Gastrocnemius medialis (tissue), 4 donors: ENCODE measurements at places on chromosomes 7 and 10. TPM values are rescaled to one million over a fixed set of nuclear protein-coding genes. Genes with fewer than 3 reads are reported as not detected.

TLL2 gene
- total RNA-seq: 1.0 TPM

CYP2C19 gene
- not detected for total RNA-seq

NPY gene
- total RNA-seq: not detected

TMEM236 gene
- 0.98 TPM for total RNA-seq

SRRM3 gene
- total RNA-seq: 1.2 TPM

SPDYE11 gene
- not detected for total RNA-seq

CALCR gene
- total RNA-seq: 0.39 TPM

PIP gene
- not detected for total RNA-seq

TFR2 gene
- total RNA-seq: 1.3 TPM

GRCh38 chr10:24858288-24859270 is 93.8 kb downstream of the PRTFDC1 start:
- no peaks in the 10 kb centered on the region for H3K36me3 ChIP-seq
- H3K27ac ChIP-seq: no peak overlapping the region
- H3K4me3 ChIP-seq: no peak overlapping the region
- H3K4me1 ChIP-seq: no peaks in the 10 kb centered on the region

DNA sequence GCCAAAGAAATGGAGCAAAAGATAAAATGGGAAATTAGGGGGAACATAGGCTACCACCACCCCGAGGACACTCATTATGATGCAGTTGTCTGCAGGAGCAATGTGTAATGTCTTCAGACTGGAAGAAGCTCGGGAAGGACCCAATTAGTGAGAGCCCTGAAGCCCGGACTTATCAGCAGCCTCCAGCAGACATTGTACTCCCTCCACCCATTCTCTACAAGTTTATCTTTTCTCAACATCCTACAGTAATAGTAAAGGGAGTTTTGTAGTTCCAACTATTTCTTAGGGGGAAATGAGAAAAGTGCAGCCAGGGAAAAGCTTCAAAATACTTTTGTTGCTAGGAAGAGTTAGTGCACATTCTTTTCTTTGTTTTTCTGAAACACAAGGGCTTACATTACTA is 657.3 kb upstream of the COBL start:
- no peak overlapping the region for H3K27ac ChIP-seq
- no peak for DNase-seq
- H3K4me1 ChIP-seq: no peaks in the 10 kb centered on the region
- no peaks in the 10 kb centered on the region for H3K36me3 ChIP-seq

- no peak for DNase-seq
- no peaks in the 10 kb centered on the region for H3K27me3 ChIP-seq
- H3K36me3 ChIP-seq: no peaks in the 10 kb centered on the region
- peaks cover 36% of the 10 kb centered on the region for H3K4me1 ChIP-seq
Measured at GRCh38 chr10:97538411-97538810, 34.2 kb upstream of the ANKRD2 start.

GRCh38 chr7:3453398-3453797 is 152.3 kb downstream of the SDK1 start:
- H3K36me3 ChIP-seq: no peaks in the 10 kb centered on the region
- no peak overlapping the region for H3K4me3 ChIP-seq
- H3K27me3 ChIP-seq: no peaks in the 10 kb centered on the region

GRCh38 chr7:2624293-2624886 is 7.4 kb upstream of the TTYH3 start:
- peaks cover 7% of the 10 kb centered on the region for H3K4me1 ChIP-seq
- DNase-seq: no peak
- no peak overlapping the region for H3K27ac ChIP-seq
- H3K4me3 ChIP-seq: no peak overlapping the region

- no peak overlapping the region for H3K27ac ChIP-seq
- no peak for DNase-seq
- H3K4me3 ChIP-seq: no peak overlapping the region
- no peaks in the 10 kb centered on the region for H3K36me3 ChIP-seq
- H3K27me3 ChIP-seq: no peaks in the 10 kb centered on the region
- peaks cover 8% of the 10 kb centered on the region for H3K4me1 ChIP-seq
Measured at GRCh38 chr10:78785066-78785465, 283.7 kb upstream of the ZMIZ1 start.

DNA sequence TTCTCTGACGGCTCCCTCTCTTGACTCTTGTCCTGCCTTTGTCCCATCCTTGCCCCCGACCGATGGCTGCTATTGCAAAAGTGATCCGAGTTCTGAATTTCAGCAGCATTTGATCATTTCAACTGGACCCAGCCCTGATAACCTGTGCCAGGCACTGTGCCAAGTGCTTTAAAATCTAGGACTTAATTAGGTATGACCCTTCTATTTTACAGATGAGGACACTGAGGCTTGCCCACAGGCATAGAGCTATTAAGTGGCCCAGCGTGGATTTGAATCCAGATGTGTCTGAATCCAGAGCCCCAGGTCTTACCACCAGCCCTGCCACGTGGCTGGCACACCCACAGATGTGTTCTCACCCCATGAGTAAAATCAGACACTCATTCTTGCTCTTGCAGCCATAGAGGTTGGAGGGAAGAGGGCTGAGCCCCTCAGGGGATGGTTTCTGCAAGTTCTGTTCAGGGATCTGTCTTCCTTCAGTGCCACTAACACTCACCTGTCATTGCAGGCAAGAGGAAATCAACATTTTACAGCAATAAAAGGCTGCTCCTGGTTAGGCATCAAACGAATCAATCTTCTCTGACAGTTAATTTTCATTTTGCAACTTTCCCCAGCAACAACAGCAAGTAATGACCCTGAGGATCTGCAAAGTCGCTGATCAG is 101.2 kb downstream of the GRID1 start:
- H3K4me1 ChIP-seq: no peaks in the 10 kb centered on the region
- DNase-seq: no peak
- no peak overlapping the region for H3K4me3 ChIP-seq
- peaks cover 18% of the 10 kb centered on the region for H3K27me3 ChIP-seq
- H3K36me3 ChIP-seq: no peaks in the 10 kb centered on the region
- no peak overlapping the region for H3K27ac ChIP-seq

DNA sequence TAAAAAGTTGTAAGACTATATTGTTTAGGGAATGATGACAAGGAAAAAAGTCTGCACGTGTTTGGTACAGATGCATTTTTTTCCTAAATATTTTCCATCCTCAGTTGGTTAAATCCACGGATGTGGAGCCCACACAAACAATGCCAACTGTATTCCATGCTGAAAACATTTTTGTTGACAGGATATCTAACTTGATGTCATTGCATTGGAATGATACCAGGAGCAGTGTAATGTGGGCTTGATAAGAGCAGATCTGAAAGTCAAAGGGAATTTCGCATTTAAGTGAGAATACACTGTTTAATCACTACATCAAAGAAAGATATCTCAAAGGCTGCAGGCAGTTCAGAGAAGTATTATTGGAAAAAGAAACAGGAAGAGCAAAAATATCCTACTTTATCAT is 49.5 kb upstream of the TMEM140 start:
- no peaks in the 10 kb centered on the region for H3K27me3 ChIP-seq
- H3K36me3 ChIP-seq: no peaks in the 10 kb centered on the region
- DNase-seq: no peak

DNA sequence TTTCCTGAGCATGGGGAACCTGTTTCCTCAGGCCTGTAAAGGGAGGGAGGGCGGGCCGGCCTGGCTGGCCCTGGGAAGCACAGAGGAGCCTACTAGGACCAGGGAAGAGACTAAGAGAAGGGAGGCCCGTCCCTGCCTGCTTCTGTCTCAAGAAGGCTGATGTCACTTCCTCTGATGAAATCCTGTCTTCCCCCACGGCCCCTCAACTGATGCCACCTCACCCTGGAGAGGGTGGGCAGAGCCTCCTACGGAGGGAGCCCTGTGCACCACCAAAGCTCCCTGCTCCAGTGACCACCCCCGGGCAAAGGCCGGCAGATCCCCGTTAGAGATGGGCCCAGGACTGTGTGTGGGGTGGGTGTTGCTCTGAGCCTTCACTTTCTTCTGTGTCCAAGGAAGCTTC is 1.0 kb upstream of the PILRA start:
- H3K4me1 ChIP-seq: no peaks in the 10 kb centered on the region
- no peak overlapping the region for H3K4me3 ChIP-seq
- peaks cover 5% of the 10 kb centered on the region for H3K36me3 ChIP-seq

GRCh38 chr10:35043796-35044344 is 46.3 kb downstream of the CUL2 start:
- no peaks in the 10 kb centered on the region for H3K27me3 ChIP-seq
- no peaks in the 10 kb centered on the region for H3K4me1 ChIP-seq
- no peak overlapping the region for H3K4me3 ChIP-seq
- H3K27ac ChIP-seq: no peak overlapping the region
- peaks cover 5% of the 10 kb centered on the region for H3K36me3 ChIP-seq

GRCh38 chr10:69213591-69214311 is 6.4 kb upstream of the HKDC1 start:
- no peaks in the 10 kb centered on the region for H3K4me1 ChIP-seq
- no peak overlapping the region for H3K27ac ChIP-seq
- H3K27me3 ChIP-seq: no peaks in the 10 kb centered on the region
- no peak for DNase-seq

DNA sequence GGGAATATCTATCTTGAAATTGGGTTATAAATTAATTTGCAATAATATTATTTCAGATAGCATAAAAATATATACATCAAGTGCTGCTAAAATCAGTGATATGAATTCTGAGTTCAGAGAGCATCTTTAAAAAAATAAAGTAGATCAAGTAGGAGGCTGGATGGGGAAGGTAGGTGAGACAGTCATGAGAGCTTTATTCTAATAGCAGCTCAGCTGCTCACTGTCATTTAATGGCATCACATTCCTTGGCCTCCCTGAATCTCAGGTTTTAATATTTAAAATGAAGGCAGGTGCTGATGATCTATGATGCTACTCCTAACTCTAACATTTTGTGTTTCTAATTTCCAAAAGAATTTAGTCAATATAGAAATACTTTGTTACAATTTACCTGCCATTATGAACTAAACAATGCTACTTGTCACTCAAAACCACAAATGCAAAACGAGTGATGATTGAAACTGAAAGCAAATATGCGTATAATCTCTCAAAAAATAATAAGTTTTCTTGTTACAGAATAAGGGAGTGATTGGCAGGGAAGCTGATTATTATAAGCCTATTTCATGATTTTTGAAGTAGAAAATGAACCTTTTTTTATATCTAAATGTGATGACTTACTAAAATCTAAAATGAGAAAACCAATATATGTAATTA is 147.6 kb upstream of the CSTF2T start:
- no peaks in the 10 kb centered on the region for H3K4me1 ChIP-seq
- no peaks in the 10 kb centered on the region for H3K27me3 ChIP-seq
- H3K36me3 ChIP-seq: no peaks in the 10 kb centered on the region
- no peak overlapping the region for H3K4me3 ChIP-seq
- DNase-seq: no peak

- DNase-seq: no peak
- no peaks in the 10 kb centered on the region for H3K4me1 ChIP-seq
- no peaks in the 10 kb centered on the region for H3K27me3 ChIP-seq
- no peaks in the 10 kb centered on the region for H3K36me3 ChIP-seq
- no peak overlapping the region for H3K27ac ChIP-seq
- H3K4me3 ChIP-seq: no peak overlapping the region
Measured at GRCh38 chr10:122640921-122641320, 58.7 kb downstream of the C10orf120 start.

DNA sequence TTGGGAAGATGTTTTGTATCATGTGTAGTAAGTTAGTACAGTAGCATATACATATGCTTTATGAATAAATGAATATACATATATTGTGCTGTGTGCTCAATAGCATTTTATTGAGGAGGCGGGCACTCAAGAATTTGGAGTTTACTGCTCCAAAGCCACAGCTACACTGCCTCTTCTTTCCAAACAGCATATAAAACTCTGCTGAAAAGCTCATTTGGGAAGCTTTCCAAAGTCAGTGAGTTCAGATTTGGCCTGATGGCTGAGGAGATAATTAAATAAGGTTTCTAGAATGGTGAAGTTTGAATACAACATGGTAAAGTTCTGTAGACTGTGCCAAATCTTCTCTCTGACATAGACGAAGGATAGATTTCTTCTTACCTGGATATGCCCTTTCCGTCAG is 29.8 kb downstream of the CDK1 start:
- H3K27me3 ChIP-seq: no peaks in the 10 kb centered on the region
- peaks cover 16% of the 10 kb centered on the region for H3K4me1 ChIP-seq
- no peaks in the 10 kb centered on the region for H3K36me3 ChIP-seq
- no peak overlapping the region for H3K27ac ChIP-seq
- DNase-seq: no peak
- H3K4me3 ChIP-seq: no peak overlapping the region

DNA sequence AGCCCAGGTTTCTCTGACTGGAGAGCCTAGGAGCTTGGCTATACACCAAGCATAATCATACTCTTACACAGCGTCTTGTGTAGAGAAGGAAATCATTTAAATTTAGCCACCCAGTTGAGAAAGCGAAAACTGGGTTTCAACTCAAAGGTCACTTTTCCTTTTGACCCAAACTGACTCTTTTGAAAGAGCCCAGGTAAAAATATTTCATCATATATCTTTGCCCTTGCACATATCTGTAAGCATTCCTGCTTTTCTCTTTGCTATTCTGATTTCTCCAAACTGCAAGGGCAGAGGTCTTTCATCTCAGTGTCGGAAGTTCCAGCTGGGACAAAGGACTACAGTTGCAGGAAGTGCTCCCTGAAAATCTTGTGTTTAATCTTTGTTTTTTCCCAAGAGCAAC is 22.0 kb upstream of the ABCB4 start:
- H3K36me3 ChIP-seq: no peaks in the 10 kb centered on the region
- no peak overlapping the region for H3K4me3 ChIP-seq
- no peaks in the 10 kb centered on the region for H3K27me3 ChIP-seq
- H3K4me1 ChIP-seq: no peaks in the 10 kb centered on the region
- H3K27ac ChIP-seq: no peak overlapping the region
- no peak for DNase-seq

- DNase-seq: no peak
- no peaks in the 10 kb centered on the region for H3K36me3 ChIP-seq
- no peak overlapping the region for H3K27ac ChIP-seq
- no peak overlapping the region for H3K4me3 ChIP-seq
Measured at GRCh38 chr7:88111140-88111743, 108.6 kb downstream of the SRI start.

GRCh38 chr10:58982470-58983239 is 193.8 kb upstream of the PHYHIPL start:
- no peak overlapping the region for H3K4me3 ChIP-seq
- H3K36me3 ChIP-seq: no peaks in the 10 kb centered on the region
- no peaks in the 10 kb centered on the region for H3K27me3 ChIP-seq
- H3K27ac ChIP-seq: no peak overlapping the region
- no peak for DNase-seq

GRCh38 chr7:140018125-140019043 is 44.4 kb downstream of the PARP12 start:
- no peaks in the 10 kb centered on the region for H3K36me3 ChIP-seq
- H3K27ac ChIP-seq: no peak overlapping the region
- H3K27me3 ChIP-seq: no peaks in the 10 kb centered on the region
- DNase-seq: no peak
- no peaks in the 10 kb centered on the region for H3K4me1 ChIP-seq

GRCh38 chr7:25613912-25614311 is 385.6 kb upstream of the NPVF start:
- no peaks in the 10 kb centered on the region for H3K27me3 ChIP-seq
- no peaks in the 10 kb centered on the region for H3K4me1 ChIP-seq
- no peaks in the 10 kb centered on the region for H3K36me3 ChIP-seq
- no peak overlapping the region for H3K27ac ChIP-seq
- no peak for DNase-seq

- no peaks in the 10 kb centered on the region for H3K27me3 ChIP-seq
- H3K4me3 ChIP-seq: no peak overlapping the region
- H3K27ac ChIP-seq: peak overlapping the region; percentile 68
Measured at GRCh38 chr7:24786941-24787340, 29.7 kb upstream of the GSDME start.
